Tibial nerve (tissue), 4 donors: ENCODE measurements at places on chromosomes 4 and X. TPM values are rescaled to one million over a fixed set of nuclear protein-coding genes. Genes with fewer than 3 reads are reported as not detected.

DNA sequence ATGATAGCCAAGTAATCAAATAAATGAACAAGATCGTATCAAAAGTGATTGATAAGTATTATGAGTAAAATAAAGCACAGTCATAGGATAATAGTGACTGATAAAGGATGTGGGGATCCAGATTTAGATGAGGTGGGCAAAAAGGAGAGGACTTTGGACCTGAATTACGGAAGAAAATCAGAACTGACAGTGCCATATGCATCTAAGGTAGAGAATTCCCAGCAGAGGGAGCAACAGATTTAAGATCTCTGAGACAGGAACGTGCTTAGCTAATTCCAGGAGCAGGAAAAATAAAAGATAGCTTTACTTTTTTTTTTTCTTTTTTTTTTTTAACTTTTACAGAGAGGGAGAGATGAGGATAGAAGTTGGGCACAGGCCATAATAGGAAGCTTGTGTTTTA is 189.9 kb downstream of the NWD2 start:
- DNase-seq: no peak

DNA sequence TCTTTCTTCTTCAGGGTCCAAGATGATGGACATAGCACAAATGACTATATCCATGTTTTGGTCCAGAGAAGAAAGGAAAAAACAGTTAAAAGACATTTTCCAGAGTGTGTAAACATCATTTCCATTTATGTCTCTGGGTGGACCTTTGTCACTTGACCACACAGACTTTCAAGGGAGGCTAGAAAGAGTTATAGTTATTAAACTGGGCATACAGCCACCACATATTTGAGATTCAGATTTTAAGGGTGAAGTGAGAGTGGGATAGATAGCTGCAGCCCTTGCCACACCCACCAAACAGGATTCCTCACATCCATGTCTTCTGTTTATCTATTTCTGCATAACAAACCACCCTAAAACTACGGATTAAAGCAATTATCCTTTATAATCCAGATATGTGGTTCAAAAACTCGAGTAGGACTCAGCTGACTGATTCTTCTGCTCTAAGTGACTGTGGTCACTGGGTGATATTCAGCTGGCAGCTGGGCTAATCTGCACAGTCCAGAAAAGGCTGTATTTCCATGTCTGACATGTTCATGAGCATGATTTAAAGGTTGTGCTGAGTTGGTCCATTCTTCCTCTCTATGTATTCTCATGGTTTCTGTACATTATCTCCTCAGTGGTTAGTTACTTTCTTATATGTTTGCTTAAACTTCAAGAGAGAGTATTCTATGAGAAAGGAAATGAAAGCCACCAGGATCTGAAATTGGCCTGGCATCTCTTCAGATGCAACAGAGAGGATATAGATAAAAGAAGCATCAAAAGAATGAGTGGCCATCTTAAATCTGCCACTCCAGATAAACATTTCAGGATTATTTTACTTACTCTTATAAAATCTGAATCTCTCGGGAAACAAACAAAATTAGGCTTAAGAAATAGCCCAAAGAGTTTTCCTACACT is 459.8 kb upstream of the CTSO start:
- no peak for DNase-seq

DNA sequence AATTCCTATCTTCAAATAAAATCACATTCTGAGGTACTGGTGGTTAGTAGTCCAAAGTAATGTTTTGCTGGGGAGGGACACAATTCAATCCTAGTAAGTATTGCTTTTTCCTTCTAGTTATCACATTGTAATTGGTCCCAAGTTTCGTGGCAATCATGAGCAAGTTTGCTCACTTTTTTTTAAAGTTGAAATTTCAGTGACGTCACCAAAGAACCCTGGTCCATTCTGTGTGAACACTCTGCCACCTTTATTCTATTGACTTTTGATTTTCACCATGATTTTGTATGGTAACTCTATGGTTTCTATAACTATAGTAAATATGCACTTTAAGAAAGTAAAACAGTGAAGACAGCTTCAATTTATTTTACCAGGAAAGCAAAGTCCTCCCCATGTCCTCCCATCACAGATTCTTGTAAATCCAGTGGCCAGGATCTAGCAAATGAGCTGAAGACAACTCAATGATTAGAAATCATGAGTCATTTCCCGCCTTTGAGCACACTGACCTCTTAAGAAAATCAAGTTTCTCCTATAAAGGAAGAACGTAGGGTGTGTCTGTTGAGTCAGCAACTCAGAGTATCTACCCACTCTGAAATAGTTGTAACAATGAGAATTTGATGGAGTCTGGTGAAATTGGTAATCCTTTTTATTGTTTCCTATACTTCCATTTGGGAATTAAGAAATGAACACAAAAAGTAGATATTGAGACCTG is 1306.6 kb upstream of the PABPC4L start:
- DNase-seq: no peak

The SHOX gene
- 1.8 TPM for total RNA-seq

DNA sequence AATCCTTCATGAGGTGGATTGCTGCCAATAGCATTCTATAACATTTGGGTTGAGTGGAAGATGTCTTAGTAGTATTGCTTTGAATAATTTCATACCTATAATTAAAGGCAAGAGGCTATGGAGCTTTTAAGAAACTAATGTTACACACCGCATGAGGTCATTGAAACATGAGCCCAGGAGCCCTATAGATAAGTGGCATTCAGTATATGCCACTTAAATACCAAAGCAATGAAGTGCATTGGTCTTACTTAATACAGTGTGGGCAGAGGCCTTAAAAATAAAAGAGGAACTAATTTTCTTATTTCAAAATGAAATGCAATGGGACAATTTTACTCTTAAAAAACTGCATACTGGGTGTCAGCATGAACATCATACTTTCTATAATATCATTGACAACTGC is 47.5 kb downstream of the SPATA18 start:
- DNase-seq: no peak

DNA sequence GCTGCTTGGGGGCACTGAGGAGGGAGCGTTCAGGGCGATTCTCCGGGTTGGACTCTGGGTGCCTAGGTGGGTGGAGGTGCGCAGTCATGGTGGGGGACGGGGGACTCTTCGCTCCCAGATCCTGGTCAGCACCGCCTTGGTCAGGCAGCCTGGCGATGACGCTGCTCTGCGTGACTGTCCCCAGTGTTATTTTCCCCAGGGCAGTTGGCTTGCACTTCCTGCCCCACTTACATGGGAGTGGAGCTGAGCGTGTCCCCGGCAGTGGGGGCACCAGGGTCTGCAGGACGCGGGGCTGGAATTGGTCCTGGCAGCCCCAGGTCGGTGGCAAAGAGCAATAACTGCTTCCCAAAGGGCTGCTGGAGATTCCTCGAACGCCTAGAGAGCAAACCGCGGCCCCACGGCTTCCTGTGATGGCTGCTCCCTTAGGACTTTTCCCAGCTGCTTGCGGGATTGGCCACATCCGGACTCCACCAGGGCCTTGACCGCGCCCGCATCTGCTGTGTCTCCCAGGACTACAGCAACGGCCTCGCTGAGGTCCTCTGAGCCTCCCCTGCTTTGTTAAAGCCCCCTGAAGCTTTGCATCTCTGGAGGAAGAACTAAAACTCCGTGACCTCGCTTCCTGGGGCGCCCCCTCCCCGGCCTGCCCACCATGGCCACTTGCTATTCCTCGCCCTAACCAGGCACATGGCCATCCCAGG is 35.3 kb upstream of the GPR78 start:
- no peak for DNase-seq

DNA sequence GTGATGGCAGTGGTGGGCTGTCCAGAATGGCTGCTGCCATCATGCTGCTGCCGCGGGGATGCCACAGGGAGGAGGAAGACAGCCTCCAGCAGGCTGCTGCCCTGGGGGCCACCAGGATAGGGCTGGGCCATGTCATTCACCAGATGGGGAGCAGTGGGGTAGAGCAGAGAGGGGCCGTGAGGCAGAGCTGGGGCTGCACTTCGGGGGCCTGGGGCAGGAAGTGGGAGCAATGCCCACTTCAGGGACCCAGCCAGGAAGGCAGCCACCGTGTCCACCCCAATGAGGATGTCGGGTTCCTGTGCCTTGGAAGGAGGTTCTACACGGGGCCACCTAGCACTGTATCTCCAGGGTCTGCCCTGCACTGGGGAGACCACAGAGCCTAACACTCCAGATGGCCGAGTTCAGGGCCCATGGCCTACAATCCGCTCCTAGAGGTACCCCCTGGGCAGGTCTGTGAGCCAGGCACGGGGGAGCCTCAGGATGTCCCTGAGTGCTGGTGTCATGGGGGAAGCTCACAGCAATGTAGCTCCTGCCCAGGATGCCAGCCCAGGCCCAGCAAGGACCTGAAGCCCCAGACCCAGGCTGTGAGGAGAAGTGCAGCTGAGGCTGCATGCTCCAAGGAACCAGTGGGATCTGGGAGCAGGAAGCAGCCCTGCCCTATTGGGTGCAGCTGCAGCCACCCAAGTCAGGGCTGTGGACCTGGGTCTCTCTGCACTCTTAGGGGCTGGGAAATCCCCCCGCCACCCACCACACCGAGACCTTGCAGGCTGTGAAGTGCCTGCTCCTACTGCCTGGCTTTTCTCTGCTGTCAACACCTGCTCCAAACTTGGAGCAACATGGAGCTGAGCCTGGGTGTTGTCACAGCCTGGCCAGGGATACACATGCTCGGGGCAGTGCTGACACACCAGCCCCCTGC is 140.3 kb downstream of the PDHA2 start:
- DNase-seq: no peak

DNA sequence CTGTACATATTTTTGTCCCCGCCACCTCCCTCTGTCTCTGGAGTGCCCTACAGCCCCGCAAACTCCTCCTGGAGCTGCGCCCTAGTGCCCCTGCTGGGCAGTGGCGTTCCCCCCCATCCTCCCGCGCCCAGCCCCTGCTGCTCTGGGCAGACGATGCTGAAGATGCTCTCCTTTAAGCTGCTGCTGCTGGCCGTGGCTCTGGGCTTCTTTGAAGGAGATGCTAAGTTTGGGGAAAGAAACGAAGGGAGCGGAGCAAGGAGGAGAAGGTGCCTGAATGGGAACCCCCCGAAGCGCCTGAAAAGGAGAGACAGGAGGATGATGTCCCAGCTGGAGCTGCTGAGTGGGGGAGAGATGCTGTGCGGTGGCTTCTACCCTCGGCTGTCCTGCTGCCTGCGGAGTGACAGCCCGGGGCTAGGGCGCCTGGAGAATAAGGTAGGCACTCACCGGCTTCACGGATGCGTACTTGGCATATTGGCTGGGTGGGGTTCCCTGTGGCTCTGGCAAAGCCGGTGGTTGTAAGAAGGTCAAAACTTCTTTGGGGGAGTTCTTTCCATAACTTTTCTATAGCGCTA is 653 bp downstream of the HHIP start:
- no peak for DNase-seq

- DNase-seq: no peak
Observed at GRCh38 chrX:39320165-39320564, 518.9 kb downstream of the MID1IP1 start.

- DNase-seq: no peak
Observed at GRCh38 chr4:94995684-94996394, 238.1 kb downstream of the BMPR1B start.

- DNase-seq: no peak
Observed at GRCh38 chrX:71000139-71000538, 68.0 kb downstream of the SNX12 start.

DNA sequence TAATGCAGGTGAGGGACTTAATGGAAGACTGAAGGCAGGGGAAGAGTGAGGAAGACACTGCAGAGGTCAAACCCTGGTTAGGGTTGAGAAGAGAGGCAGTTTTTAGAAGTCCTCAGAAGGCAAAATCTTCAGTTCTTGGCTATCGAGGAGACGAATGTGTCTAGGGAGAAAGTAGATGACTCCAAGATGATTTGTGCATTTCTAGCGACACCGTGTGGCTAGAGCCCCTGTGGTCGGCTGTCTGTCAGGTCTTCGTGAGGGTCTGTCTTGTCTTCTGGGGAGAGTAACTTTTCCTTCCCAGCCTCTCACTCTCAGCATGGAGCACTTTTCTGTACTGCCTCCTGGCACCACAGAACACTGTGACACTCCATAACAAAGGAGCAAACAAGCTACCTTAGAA is 458.1 kb downstream of the STIM2 start:
- DNase-seq: no peak

DNA sequence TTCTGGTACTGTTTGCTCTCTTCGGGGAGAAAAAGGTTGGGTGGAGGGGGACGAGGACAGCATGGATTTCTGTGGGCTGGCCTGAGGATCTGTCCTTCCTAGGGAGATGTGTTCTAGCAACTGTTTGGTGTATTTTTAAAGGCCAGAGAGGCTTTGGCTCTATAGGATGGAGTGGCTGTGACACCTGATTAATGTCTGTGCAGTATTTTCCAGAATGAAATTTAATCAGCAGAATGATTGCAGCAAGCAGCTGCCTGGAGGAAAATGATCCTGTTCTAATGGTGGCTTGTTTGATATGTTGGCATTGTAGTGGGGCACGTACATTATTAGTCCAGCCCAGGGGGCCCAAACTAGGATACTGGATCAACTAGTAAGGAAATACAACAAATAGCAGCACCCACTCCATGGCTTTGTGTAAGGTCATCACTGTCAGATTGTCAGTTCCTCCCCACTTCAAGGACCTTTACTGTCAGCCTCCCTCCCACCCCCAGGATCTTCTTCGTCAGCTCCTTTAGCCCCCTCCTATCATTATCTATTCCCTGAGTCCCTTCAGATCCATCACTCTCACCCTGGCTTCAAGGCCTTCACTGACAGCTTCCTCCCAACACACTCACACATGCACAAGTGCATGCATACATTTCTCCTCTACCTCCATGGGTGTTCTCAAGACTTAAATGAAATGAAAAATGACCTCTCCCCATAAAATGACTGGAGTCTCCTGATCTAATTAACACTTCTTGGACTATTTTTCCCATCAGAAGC is 10.4 kb upstream of the TMEM255A start:
- DNase-seq: no peak

DNA sequence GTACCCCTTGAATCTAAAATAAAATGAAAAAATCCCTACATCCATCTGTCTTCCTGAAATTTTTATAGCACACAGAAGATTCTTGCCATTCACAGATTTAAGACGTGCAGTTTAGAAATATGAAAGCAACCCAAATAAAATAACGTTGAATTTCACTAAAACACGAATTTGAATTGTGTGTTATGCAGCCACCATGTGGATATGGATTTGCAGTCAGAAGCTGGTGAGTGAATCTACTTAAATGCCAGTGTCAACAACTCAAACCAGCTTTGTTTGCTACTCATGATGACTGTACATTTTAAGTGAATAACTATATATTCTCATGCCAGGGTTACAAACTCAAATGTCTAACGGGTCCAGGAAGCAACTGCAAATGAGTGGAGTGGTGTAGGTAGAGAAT is 173.0 kb upstream of the HAND2 start:
- no peak for DNase-seq

The GPR82 gene
- 0.63 TPM for total RNA-seq

The DACH2 gene
- 0.90 TPM for total RNA-seq

- DNase-seq: no peak
Observed at GRCh38 chr4:102350634-102351033, 5.4 kb upstream of the SLC39A8 start.
